Activated B cell treated with CpG ODN at 0.5 μM for 24 hours (primary cell): ENCODE measurements at places on chromosomes 1 and 21.

DNA sequence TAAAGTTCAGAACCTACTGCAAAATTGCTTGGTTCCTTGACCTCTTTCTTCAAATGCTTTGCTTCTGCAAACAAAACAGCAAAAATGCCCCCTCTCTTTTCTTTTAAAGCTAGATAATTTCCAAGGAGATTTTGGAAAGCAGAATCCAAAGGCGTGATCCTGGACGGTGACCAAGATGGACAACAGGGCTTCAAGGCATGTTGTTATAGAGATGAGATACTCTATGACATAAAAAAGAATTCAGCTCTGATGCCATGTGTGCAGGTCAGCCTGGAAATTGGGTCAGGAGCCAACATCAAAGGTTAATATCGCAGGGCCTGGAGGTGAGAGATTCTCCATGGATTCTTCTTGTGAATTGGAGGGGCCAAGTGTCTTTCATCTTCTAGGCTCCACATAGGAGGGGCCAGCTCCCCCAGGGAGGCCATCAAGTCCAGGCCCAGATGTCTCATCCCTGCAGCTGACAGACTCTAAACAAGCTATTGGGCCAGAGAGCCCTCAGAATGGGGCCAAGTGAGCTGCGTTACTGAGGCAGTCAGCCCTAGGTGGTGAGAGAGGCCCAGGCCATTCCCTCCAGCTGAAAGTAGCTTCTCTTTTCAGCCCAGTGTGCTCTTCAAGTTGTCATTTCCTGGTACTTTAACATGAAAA lies 45.5 kb downstream of the NMNAT2 start:
- no peak for DNase-seq

DNA sequence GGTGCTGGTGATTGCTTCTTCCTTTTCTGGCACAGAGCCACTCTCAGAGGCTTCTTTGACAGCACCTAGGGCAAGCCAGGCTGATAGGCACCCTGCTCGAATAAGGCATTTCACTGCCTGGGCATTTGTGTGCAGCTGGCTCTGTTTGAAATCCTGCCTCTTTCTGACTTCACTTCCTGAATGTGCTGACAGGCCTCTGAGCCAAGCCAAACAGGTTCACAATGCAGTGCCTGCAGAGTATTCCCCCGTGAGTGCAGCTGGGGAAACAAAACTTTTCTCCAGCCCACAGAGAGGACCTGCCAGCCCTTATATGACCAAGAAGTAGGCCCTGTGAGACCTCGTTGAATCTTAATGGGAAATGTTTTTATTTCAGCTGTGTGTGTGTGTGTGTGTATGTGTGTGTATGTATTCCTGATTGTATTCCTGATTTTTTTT lies 10.4 kb downstream of the JUN start:
- peak; percentile 24 for DNase-seq

DNA sequence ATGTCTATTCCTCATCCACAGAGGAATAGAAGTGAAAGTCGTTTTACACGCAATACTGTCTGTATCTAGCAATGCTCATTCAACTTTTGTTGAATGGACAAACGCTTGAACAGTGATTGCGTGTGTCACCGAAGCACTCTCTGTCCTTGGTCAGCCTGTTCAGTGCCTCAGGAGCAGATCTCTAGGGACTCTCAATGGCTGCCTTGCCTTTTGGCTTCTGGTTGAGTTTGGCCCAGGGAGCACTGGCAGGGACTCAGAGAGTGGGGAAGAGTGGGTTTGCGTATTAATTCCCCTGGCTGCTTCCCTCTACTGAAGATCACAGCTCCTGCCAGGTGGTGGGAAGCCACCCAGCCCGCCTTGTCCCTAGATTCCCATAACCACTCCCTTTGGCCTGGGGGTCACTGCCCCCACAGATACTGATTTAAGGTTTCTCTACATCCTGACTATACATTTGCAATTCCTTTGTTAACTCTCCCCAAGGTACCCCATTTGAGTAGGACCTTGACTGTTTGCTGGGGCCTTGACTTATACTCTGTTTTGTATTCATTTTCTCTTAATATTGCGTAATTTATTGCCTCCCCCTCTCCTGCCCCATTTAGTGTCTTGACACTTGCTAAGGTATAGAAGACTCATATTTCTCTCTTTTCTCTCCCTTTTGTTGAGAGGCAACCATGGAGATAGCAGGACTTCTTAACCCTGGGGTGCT lies 61.7 kb upstream of the USP24 start:
- no peak for DNase-seq

- DNase-seq: no peak
These were observed 59.6 kb upstream of the CSF3R start for GRCh38 chr1:36542024-36542961.

- DNase-seq: no peak
These were observed 133.6 kb upstream of the SLC45A1 start for GRCh38 chr1:8184301-8184700.

GRCh38 chr1:161242313-161242712 lies 4.3 kb upstream of the NR1I3 start:
- no peak for DNase-seq

GRCh38 chr1:89606227-89606980 lies 26.5 kb upstream of the LRRC8C start:
- no peak for DNase-seq

DNA sequence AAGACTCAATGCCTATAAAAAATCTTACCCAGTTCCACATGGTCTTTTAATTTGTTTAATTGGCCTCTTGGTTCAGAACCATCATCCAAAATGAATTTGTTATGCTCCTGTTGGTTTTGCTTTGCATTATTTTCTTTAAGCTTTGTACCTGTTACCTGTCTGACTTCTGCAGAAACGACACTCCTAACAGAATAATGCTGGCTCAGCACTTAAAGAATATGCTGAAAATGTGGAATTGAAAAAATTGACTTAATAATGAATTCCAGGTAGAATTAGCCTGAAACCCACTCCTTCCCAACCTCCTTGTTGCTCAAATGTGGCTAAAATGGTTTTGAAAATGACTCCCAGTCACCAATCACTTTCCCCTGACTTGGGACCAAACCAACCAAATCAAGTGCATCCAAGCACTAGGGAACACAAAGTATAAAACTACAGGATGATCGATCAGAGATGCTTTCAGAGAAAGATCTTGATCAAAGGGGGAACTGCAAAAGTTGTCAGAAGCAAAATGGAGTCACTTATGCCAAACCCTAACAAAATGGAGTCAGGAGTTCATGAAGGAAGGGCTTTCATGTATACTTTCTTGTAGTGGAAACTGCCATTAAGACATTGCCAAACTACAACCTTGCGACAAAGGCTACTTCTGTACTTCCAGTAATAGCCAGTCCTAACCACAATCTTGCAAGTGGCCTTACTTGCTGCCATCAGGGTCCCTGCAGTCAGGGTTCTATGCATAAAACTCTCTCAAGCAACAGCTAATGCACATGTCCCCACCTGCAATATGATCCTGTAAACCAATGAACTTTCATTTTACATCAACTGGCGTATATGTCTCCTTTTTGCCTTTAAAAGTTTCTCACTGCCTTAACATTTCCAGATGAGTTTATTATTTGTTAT lies 5.4 kb downstream of the GBP7 start:
- DNase-seq: no peak

- no peak for DNase-seq
These were observed 3.3 kb upstream of the NECTIN4 start for GRCh38 chr1:161092621-161093028.

DNA sequence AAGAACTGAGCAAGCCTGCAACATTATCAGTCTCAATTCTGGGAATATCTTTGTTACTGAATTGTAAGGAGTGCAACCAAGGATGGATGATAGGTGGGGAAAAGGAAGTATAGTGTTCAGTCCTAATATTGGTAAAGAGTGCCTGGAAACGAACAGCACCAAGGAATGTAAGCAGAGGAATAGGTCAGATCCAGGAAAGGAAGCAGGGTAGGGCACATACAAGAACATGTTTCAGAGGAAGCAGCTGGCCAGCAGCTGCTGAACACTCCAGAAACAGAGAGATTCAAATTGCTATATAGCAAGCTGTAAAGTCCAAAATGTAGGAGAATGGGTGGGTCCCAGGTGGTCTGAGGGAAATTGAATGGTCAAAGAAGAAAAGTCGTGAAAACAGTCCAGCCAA lies 37.9 kb downstream of the CRB1 start:
- no peak for DNase-seq

GRCh38 chr1:67767103-67767782 lies 66.0 kb downstream of the GNG12 start:
- no peak for DNase-seq

GRCh38 chr1:19462781-19463503 lies 22.4 kb downstream of the CAPZB start:
- no peak for DNase-seq

DNA sequence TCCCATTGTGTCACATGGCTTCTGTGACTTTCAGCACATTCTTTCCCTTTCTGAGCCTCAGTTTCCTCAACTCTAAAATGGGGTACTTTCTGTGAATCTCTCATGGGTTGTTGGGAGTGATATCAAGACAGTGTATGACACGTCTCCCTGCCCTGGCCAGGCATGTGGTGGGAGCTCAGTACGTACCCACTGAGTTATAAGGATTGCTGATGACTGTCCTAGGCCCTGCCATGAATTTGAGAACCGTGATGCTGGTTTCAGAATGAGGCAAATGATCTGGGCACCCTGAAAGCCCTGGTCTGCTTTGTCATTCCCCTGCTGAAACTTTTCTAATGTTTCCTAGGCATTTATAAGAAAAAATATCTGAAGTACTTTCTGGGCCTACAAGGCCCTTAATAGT lies 3.6 kb downstream of the ZNF362 start:
- DNase-seq: no peak

DNA sequence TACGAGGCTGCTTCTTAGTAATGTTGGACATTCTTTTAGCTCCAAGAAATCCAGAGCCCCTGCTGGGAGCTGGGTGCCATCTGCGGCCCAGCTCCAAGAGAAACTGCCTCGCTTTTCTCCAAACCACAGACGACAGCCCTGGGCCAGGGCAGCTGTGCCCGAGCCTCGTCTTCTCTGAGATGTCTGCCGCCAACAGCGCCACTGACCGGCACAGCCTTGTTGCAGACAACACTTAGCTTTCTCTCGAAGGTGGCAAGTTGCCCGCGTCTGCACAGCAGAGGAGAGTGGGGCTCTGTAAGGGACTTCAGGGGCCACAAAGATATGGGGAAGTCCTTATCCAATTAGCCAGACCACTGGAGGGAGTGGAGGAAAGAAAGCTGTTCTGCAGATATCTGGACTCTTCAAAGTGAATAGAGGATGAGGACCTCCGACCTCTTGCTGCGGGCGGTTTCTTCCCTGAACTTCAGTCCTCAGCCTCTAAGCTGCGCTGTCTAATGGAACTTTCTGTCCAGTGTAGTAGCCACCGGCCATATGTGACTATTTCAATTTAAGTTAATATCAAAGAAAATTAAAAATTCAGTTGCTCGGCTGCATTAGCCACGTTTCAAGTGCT lies 63.9 kb upstream of the DISP3 start:
- DNase-seq: no peak

DNA sequence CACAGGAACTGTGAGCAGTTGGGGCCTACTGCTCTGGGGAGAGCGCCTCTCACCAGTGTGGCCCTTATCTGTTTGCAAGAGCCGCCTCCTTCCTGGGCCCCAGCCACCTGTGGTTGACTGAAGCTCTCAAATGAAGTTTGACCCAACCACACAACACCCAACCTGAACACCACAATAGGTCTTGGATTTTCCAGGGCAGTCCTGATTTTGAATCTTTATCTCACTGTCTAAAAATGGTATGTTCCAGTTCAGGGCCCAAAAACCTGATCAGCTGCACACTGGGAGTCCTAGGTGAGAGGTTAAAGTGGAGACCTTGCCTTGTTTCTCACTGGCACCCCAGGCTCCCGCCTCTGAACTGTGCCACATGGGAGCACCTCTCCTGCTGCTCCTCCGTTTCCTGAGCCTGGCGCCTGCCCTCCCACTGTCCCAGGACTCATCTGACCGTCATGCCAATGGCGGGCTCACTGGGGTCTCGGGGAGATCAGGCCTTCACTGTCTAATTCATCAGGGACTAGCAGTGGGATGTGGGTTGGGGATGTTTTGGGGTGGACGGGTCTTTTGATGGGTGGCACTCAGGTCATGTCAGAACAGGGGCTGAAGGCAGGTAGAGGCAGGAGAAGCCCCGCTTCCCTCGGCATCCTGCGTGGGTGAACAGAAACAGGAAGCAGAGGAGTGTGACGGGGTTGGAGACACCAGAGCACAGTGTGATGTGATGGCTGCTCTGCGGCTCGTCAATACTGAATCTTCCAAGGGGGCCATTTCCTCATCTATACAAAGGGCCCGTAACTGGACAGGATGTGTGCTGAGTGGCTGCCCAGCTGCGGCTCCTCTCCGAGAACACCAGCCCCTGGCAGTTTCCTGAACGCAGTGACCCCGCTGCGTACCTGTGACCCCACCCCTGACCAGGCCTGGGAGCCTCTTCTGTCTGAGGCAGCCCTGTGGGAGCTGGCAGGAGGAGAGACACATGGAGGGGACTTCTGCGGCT lies 59.6 kb upstream of the ITPKB start:
- DNase-seq: no peak

- no peak for DNase-seq
These were observed 51.2 kb downstream of the KCNJ15 start for GRCh38 chr21:38307771-38308531.
